ENCODE measurements at places on chromosomes 11 and 22.

GRCh38 chr22:49091451-49091850, 736.2 kb downstream of the BRD1 start:
- DNase-seq = no peak

DNA sequence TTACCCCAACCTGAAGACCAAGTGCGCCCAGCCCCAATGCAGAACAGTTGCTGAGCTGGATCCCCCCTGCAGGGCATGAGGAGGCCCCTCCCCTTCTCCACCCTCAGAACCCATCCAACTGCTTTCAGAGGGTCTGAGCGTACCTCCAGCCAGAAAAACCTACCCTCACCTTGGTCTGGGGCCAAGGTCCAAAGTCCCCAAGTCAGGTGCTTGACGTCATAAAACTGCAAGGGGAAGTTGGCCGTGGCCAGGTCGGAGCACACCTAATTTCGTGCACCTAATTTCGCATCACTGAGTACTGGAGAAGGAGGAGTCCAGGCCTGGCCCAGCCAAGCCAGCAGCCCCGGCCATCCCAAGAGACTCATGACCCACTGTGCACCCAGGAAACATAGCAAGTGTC, 289.8 kb downstream of the CTTN start:
- no peak for DNase-seq

GRCh38 chr11:57424792-57425564, 1.9 kb downstream of the SLC43A3 start:
- DNase-seq = no peak

GRCh38 chr11:108586600-108586999, 7.0 kb downstream of the EXPH5 start:
- DNase-seq = no peak

GRCh38 chr11:36074941-36075431, 131.1 kb downstream of the LDLRAD3 start:
- no peak for DNase-seq

DNA sequence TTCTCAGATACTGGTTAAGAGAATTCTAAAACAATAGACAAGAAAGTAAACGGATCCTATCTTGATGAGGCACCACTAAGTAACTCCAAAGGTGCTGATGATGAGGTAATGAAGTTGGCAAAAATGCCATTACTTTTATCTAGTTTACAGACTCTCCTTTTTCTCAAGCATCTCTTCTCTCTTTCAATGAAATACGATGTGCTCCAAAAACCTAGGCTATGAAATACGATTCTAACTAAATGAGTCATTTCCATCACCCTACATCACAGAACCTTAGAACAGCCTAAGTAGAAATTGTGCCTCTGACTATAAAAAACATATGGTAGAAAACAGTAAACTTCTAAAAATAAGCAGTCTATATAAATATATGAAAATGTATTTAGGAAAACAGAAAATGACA, 58.9 kb upstream of the ARHGAP32 start:
- DNase-seq = no peak

DNA sequence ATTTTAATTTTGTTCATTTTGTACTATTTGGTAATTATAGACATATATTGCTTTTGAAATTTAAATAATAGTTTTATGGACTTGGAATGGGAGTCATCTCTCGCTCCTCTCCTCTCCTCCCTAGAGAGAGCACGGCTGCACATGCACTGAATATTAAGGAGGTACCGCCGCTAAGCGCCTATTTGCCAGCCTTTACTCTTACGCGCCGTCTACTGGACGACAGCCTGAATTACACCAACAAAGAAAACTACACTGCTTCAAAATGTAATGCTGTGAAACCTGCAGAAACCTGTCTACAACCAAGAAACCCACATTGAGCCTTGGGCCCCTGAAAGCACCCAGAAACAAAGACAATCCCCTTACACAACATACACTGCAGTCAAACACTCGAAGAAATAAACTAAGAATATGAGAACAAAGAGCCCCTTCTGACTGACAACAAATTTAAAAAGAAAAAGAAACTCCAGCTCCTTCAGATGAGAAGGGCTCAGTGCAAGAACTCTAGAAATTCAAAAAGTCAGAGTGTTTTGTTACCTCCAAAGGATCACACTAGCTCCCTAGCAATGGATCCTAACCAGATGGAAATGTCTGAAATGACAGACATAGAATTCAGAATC, 737.2 kb downstream of the LRRC4C start:
- no peak for DNase-seq

GRCh38 chr11:36165621-36166397, 123.4 kb downstream of the COMMD9 start:
- no peak for DNase-seq

GRCh38 chr11:133635244-133635739, 103.0 kb upstream of the OPCML start:
- no peak for DNase-seq
